Left renal cortex interstitium (tissue), 4 donors: ENCODE measurements at places on chromosomes 7 and 10.

DNA sequence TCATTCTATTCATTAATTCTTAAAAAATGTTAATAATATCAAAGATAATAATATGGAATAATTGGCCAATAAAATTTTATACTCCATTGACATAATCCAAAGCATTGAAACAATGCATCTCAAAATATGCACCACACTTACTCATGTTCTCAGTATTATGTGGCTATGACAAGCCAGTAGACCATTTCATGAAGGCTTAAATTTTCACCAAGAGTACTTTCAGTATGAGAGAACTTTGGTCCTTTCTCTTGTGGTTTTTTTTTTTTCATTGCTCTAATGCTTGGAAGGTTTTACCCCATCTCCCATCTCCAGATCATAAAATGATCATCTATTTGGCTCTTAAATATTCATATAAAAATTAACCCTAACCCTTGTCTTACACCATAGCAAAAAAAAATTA lies 45.5 kb upstream of the TMEM140 start:
- DNase-seq = no peak

GRCh38 chr7:87032604-87033339 lies 26.7 kb downstream of the ELAPOR2 start:
- DNase-seq = no peak

DNA sequence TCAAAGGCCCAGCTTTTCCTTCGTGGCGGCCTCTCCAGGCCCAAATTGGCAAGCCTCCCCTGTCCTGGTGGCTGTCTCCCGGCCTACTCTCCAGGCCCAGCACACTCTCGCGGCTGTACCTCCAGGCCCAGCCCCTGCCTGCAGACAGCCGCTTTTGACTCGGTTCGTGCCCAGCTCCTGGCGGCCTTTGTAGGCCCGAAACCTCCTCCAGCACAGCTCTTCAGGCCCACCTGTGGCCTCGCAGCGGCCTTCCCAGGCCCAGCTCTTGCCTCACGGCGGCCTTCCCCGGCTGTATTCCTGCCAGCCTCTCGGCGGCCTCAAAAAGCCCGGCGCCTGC lies 18.2 kb upstream of the TMEM248 start:
- no peak for DNase-seq

GRCh38 chr10:120508966-120509365 lies 51.9 kb downstream of the PLPP4 start:
- DNase-seq = no peak

DNA sequence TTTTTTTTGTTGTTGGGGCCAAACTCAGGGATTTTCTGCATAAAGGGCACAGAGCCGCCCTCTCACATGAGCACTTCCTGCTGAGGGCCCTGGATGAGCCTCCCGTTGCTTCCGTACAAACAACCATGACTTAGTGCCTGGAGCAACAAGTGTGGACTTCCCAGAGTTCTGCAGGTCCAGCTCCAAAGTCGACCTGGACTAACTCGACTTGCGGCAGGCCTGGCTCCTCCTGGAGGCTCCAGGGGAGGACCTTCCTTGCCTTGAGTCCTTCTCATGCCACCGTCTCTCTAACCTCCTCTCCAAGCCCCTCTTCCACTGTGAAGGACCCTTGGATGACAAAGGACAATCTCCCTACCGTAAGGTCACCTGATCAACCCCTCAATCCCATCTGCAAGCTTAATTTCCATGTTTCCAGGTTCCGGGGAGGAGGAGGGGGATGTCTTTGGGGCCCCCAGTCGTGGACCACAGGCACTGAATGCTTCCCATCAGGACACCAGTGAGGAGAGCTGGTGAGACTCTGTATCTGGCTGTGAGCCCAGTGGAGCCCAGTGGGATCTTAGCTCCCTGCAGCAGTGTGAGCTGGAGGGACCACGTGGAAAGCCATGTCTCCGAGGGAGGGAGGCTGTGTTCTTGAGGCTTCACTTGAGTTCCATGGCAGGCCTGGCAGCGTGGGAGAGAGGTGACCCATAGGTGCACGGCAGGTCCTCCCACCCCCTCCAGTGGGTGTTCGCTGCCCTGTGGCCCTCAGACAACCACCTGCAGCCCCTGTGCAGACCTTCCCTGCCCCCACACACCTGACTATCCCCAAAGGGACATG lies 199.5 kb upstream of the PPP2R2D start:
- DNase-seq = no peak

DNA sequence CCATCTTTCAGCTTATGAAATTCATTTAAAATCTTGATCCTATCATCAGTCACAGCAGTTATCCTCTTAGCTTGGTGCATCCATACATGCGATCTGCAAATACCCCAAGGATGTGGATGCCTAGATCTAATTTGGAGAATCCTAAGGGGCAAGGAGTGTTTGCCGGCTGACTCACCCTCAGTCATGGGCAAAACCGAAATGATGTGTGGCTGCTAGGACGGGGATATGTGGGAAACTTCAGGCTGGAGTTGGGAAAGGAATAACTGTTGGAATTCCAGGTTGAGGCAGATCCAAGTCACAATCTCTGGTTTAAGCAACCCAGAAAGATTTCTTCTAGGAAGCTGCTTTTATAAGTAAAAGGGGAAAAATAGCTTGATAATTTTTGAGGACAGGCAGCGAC lies 19.7 kb upstream of the GOT1 start:
- no peak for DNase-seq
